ENCODE measurements at places on chromosomes 4 and X.

DNA sequence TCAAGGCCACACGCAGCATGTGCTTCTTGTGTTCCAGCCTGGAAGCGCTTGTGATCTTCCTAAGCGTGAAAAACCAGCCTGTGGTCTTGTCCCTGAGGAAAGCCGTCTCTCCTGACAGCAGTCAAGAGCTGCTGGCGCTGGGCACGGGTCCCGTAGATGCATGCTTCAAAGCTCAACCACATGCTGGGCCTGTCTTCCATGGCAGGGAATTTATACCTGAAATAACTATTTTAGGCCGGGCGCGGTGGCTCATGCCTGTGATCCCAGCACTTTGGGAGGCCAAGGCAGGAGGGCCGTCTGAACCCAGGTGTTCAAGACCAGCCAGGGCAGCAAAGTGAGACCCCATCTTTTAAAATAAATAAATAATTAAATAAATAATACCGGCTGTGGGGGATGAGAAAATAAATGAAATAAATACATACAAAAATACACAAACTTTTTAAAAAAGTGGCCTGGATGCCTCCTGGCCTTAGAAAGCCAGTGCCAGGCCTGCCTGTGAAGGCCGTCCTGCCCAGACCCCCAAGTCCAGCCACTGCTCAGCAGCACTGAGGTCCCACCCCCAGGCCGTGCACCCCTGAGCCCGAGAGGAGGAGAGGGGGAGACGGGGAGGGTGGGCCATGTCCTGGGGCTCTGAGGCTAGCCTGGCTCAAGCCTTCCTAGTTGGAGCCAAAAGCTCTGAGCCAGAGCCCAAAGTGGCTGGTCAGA lies 10.4 kb downstream of the LRPAP1 start:
- DNase-seq, result no peak

- DNase-seq, result no peak
Observed at GRCh38 chr4:187256897-187257296, 533.2 kb upstream of the FAT1 start.

GRCh38 chr4:86675548-86675947 lies 81.4 kb downstream of the PTPN13 start:
- no peak for DNase-seq

- DNase-seq, result no peak
Observed at GRCh38 chr4:81903212-81903611, 431.5 kb upstream of the RASGEF1B start.

DNA sequence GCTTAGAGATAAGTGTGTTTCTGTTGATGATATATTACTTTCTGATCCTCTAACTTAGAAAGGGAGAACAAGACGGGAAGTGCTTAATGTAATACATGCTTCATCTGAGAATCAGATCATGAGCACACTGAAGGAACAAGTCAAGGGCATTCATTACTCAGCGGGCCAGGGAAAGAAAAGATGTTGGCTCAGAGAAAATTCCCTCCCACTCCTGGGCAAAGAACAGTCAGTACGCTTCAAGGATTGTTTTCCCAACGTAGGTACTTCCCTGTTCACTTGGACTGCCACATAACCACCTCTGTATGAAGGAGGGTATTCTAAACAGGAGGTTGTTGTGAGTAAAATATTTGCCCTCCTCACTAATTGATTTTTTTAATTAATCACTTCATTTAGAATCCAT lies 374.5 kb upstream of the FMR1 start:
- no peak for DNase-seq

GRCh38 chr4:140888054-140888453 lies 131.9 kb upstream of the TBC1D9 start:
- no peak for DNase-seq
